ENCODE measurements at places on chromosomes 12 and 14.

- DNase-seq = no peak
Observed at GRCh38 chr14:74246542-74246941, 7.3 kb downstream of the VSX2 start.

GRCh38 chr12:72472350-72472749, 200.2 kb downstream of the TRHDE start:
- DNase-seq = no peak

DNA sequence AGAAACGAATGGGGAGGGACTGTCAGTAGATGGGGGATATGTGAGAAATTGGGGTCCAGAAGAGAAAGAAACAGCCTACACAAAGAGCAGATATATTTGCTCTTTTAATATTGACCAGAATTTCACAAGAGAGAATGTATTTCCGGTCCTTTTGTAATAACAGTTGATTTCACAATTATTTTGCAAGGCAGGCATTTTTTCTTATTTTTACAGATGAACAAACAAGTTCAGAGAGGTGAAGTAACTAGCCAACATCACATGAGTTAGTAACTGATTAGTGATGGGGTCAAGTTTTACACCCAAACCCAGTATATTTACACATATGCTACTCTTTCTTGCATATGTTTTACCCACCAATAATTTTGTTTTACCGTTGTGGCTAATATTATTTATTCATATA, 188.2 kb downstream of the NAV3 start:
- no peak for DNase-seq

- no peak for DNase-seq
Observed at GRCh38 chr12:87804386-87804785, 224.8 kb downstream of the C12orf50 start.

DNA sequence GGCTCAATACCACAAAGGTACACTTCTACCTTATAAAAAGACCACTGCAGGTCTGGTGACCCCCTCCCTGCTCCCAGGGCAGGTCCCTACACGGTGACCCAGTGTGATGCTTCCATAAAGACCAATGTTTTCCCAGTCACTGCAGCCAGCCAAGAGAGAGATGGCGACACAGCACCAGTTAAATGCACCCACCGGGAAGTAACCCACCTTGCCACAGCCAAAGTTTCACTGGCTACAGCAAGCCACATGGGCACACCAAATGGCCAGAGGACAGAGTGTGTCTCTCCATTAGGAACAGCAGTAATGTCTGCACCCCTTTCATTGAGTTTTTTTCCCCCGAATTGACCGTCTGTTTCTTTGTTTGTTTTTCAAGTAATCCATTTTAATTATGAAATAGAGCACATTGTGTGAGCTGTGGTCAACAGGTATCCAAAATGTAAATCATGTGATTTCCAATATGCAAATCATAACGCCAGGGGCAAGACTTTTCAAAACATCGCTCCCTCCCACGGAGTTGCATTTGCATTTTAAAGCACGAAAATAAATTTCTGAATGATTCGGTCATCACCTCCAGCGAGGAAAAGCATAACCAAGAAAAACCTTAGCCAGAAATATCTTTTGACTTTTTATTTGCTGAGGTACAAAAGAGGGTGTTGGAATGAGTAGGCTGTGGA, 48.9 kb upstream of the EML1 start:
- DNase-seq = no peak

- DNase-seq = no peak
Observed at GRCh38 chr12:109767456-109767855, 53.8 kb downstream of the FAM222A start.

GRCh38 chr12:12686472-12686871, 9.5 kb downstream of the GPR19 start:
- no peak for DNase-seq

GRCh38 chr12:91833780-91834359, 311.8 kb downstream of the BTG1 start:
- no peak for DNase-seq

GRCh38 chr12:25197608-25198007, 2.6 kb downstream of the ETFRF1 start:
- no peak for DNase-seq

GRCh38 chr14:89429199-89430181, 12.5 kb upstream of the FOXN3 start:
- peak; percentile 67 for DNase-seq

DNA sequence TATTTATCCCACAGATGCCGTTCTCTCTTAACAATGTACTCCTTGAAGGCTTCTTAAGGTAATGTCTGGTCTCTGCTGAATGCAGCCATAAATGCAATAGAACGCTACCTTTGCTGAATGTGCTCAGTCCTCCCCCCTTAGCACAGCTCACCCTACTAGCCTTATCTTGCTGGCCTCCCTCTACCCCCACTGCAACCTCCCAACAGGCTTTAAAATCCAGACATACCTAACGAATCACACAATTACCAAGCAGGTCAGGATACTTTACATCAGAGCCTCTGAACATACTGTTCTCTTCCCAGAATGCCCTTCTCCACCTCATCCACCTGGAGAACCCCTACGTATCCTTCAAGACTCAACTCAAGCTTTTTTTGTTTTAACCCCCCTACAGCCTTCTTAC, 51.0 kb upstream of the CRADD start:
- no peak for DNase-seq

DNA sequence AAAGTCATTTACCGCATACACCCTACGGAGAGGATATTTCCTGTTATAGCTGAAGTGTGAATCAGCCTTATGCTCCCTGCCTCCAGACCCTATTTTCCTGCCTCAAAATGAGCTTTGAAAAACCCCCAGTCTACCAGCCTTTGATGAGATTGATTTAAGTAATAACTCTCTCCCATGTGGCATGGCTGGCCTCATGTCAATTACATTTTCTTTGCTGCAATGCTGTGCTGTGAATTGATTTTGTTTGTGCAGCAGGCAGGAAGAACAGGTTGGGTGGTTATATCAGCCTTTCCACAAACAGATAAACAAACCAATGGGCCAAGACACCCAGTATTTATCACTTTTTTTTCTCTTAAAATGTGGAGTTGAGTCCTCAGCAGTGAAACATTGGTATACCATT, 1105.5 kb upstream of the TMEM132C start:
- no peak for DNase-seq

- DNase-seq = no peak
Observed at GRCh38 chr12:75294336-75294735, 35.8 kb downstream of the CAPS2 start.

Measured in NCI-H1417 treated with DMSO at 0.1 percent for 48 hours (cell line).